ENCODE measurements at places on chromosomes 13 and 19. TPM values are rescaled to one million over a fixed set of nuclear protein-coding genes. Genes with fewer than 3 reads are reported as not detected.

The GFY gene
- not detected for total RNA-seq

The IZUMO2 gene
- total RNA-seq = not detected

- no peaks in the 10 kb centered on the region for H3K4me1 ChIP-seq
- H3K36me3 ChIP-seq = peaks cover 4% of the 10 kb centered on the region
- H3K4me3 ChIP-seq = no peak overlapping the region
These were observed 7.8 kb downstream of the CYP4F12 start for GRCh38 chr19:15680478-15681322.

GRCh38 chr13:76703216-76703615 lies 183.0 kb downstream of the KCTD12 start:
- H3K4me3 ChIP-seq = no peak overlapping the region
- H3K36me3 ChIP-seq = no peaks in the 10 kb centered on the region
- DNase-seq = no peak
- no peak overlapping the region for H3K27ac ChIP-seq

DNA sequence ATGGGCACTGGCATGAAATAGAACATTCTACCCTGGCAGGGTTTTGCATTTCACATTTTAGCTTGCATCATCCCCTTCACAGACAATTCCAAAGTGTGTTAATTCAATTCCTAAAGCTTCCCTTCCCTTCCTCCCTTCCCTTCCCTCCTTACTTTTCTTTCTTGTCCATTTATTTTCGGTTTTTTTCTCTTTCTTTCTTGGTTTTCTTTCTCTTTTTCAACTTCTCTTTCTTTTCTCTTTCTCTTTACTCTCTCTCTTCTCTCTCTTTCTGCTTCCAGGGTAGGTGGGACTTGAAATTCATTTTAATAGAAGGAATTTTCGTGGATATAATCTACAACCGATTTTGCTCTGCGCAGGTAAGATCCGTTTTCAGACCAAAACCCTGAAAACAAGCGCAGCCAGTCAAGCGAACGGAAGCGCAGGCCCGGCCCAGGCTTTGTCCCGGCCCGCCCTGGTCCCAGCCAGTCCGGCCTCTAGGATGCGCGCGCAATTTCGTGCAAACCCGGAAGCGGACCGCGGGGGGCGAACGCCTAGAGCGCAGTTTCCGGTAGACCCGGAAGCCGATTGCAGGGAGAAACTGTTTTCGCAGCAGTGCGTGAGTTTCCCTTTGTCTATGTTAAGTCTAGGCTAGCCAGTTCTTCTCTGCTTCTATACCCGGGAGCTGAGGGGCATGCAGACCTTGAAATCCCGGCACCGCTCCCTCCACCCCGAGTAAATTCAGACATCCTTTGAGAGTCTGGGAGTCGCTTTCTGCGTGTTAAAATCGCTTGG lies at the start of gene ZNF528:
Gene ZNF528 (plus strand): TSS at position 540 of the 771 bp plus-strand sequence. CDS start 4,165 bp downstream, outside the sequence.
- peak; percentile 98 for DNase-seq
- H3K4me3 ChIP-seq = peak within 1 kb of the TSS; percentile 79
- H3K27ac ChIP-seq = peak within 1 kb of the TSS; percentile 94
- H3K27me3 ChIP-seq = no peaks in the 10 kb centered on the region
- H3K36me3 ChIP-seq = peaks cover 70% of the 10 kb centered on the region

DNA sequence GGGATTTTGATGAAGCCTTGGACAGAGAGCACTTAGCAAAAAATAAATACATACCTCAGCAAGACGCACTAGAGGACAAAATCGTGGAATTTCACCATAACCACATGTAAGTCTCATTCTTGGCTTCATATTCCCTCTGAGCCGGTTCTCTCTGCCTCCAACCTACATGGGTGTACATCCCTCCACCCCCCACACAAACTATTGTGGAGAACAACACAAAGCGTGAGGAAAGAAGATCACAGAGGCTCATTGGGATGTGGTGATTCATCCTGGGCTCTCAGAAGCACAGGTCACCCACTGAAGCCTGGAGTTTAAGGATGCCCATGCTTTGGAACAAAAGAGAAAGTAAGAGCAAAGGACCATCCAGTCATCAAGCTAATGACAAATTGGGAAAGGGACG lies 192.2 kb downstream of the STK24 start:
- H3K4me3 ChIP-seq = no peak overlapping the region
- DNase-seq = no peak
- no peak overlapping the region for H3K27ac ChIP-seq
- no peaks in the 10 kb centered on the region for H3K36me3 ChIP-seq
- no peaks in the 10 kb centered on the region for H3K4me1 ChIP-seq

DNA sequence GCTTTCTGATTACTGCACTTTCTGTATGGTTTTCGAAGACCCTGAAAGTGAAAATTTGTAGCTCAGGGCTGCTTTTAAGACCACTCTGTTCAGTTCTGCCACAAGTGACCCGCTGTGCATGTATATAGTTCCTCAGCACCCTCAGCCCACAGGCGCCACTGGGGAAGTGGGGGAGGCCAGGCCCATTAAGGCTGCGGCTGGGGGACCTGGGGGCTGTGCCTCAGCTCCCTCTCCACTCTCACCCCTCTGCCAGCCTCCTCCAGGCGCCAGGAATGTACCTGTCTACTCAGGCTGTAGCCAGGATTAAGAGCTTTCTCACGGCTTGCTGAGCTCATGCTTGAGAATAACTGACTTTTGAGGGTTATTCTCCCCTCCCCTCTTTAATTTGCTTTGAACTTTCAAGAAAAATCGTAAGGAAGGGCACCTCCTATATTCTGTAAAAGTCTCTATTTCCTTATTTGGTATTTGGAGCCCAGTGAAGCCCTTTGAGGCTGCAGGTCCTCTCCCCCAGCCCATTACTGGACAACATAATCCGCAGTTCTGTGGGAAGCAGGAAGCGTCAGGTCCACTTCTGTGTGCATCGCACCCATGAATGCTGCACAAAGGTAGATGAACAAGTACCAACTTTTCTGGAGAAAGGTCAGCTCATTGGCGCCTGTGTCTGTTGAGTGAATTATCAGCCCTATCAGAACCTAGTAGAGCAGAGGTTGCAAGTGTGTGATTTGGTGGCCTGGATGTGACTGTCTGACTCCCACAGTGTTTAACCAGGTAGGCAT lies 29.6 kb downstream of the GJA3 start:
- no peak for DNase-seq
- H3K4me1 ChIP-seq = no peaks in the 10 kb centered on the region
- H3K27me3 ChIP-seq = peaks cover 11% of the 10 kb centered on the region
- no peaks in the 10 kb centered on the region for H3K36me3 ChIP-seq
- no peak overlapping the region for H3K4me3 ChIP-seq

GRCh38 chr13:40024204-40024966 lies 368.9 kb downstream of the COG6 start:
- peaks cover 45% of the 10 kb centered on the region for H3K4me1 ChIP-seq
- peak overlapping the region; percentile 63 for H3K27ac ChIP-seq
- peak; percentile 38 for DNase-seq
- no peak overlapping the region for H3K4me3 ChIP-seq
- peaks cover 3% of the 10 kb centered on the region for H3K36me3 ChIP-seq
- no peaks in the 10 kb centered on the region for H3K27me3 ChIP-seq

GRCh38 chr13:64934569-64935362 lies 2295.4 kb downstream of the PCDH9 start:
- H3K4me1 ChIP-seq = no peaks in the 10 kb centered on the region
- no peak overlapping the region for H3K4me3 ChIP-seq
- H3K27ac ChIP-seq = no peak overlapping the region
- DNase-seq = no peak

DNA sequence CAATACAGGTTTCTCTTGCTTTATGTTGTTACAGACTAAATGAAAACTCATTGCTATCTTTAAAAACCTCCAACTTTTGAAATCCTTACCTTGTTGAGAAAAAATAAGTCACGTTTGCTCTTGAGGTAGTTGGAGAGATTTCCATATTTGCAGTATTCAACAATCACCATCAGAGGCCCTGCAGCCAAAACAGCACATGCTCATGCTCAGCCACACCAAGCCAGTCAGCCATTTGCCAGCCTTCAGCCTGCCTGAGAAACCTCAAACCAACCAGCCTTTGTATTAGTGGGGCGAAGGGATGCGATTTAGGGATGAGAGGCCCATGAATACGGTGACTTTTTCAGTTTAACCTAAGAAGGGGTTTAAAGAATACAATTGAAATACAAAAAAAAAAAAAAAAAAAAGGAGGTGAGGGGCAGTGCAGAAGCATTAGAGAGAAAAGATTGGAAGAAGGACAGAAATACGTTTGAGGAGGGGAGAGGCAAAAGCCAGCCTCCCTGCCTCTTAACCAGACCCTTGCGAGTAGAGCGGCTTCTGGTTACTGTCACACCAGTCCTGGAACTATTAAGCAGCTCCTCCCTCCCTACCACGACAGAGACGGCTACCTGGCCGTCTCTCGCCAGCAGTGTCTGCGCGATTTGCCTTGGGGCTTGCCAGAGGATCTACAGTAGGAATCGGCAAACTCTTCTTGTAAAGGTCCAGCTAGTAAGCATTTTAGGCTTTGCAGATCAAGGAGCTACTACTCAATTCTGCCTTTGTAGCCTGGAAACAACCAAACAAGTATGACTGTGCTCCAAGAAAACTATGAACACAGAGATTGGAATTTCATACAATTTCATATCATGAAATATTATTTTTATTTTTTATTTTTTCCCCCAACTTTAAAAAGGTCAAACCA lies 167.3 kb downstream of the FLT1 start:
- no peak overlapping the region for H3K27ac ChIP-seq
- no peaks in the 10 kb centered on the region for H3K36me3 ChIP-seq
- peaks cover 3% of the 10 kb centered on the region for H3K4me1 ChIP-seq
- H3K4me3 ChIP-seq = no peak overlapping the region
- no peaks in the 10 kb centered on the region for H3K27me3 ChIP-seq
- no peak for DNase-seq

- no peak overlapping the region for H3K4me3 ChIP-seq
- DNase-seq = peak; percentile 18
- no peaks in the 10 kb centered on the region for H3K27me3 ChIP-seq
- H3K27ac ChIP-seq = no peak overlapping the region
- H3K36me3 ChIP-seq = no peaks in the 10 kb centered on the region
These were observed 31.5 kb downstream of the KLF5 start for GRCh38 chr13:73090116-73090822.
